GM12891 (cell line): ENCODE measurements at places on chromosomes 5 and 9.

GRCh38 chr9:121459513-121459912 is 40.1 kb downstream of the GGTA1 start:
- DNase-seq = no peak

GRCh38 chr9:84670138-84671041 is 861 bp downstream of the NTRK2 start:
- no peak for DNase-seq

- DNase-seq = no peak
Observed at GRCh38 chr5:167950126-167950721, 341.2 kb upstream of the WWC1 start.

DNA sequence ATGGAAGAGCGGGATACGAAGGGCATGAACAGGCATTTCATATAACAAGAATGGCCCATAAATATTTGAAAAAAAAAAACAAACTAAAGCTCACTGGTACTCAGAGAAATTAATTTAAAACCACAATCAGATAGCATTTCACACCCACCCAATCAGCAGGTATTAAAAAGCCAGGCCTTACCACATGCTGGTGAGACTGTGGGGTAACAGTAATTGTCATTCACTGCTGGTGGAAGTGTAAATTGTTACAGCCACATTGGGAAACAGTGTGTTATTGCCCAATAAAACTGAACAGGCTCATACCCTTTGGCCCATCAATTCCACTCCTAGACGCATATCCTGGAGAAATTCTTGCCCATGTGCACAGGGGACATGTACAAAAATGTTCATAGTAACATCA is 66.0 kb downstream of the PLAC8L1 start:
- DNase-seq = no peak

DNA sequence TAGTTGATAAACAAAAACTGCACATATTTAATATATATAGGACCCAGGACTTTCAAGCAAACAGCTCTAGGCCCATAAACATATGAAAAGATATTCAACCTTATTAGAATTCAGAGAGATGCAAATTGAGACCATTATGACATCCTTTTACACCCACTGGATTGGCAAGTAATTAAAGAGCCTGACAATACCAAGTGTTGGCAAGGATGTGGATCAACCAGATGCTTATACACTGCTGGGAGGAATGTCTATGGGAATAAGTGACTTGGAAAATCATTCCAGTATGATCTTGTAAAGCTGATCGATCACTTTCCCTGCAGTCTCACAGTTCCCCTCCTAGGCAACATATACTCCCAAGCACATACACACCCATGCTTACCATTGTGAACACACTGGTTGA is 15.5 kb upstream of the TCOF1 start:
- DNase-seq = no peak
